Kidney epithelial cell (primary cell): ENCODE measurements at places on chromosomes 7 and 10.

- DNase-seq, result no peak
Measured at GRCh38 chr7:94054130-94054529, 50.0 kb upstream of the BET1 start.

DNA sequence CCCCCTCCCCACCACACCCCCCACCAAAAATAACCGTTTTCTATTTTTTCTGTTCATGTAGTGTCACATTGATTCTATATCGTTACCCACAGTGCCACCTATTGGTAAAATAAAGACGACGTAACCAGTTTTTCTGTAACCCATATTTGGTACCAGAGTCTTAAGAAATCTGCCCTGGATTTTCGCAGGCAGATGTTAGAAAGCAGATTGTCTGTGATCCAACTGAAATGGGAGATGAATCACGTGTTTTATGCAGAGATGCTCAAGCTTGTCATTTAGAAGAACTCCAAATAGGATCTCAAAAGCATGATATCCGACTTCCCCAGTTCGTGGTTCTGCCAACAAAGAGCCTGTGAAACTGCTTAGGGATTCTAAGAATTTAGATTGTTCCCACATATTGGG is 261.1 kb upstream of the CSTF2T start:
- peak; percentile 1 for DNase-seq

DNA sequence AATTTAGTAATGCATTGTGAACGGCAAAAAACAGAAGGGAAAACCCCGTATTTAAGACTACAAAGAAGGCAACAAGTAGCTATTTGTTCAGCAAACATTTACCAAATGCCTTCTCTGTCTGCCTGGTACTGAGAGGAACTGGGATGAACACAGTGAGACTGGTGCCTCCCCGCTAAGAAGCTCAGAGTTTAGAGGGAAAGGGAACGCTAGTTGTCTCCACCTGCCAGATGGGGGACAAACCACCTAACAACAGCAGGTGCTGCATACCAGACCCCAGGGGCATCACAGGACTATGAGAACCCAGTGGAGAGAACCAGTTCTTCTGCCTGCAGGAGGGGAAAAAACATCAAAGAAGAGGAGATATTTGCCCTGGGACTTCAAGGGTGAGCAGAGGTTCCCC is 147.1 kb downstream of the SLC25A13 start:
- DNase-seq, result no peak

GRCh38 chr10:127034034-127034633 is 128.9 kb downstream of the DOCK1 start:
- no peak for DNase-seq

GRCh38 chr10:71860243-71861029 is 9.4 kb upstream of the PSAP start:
- DNase-seq, result peak; percentile 100

DNA sequence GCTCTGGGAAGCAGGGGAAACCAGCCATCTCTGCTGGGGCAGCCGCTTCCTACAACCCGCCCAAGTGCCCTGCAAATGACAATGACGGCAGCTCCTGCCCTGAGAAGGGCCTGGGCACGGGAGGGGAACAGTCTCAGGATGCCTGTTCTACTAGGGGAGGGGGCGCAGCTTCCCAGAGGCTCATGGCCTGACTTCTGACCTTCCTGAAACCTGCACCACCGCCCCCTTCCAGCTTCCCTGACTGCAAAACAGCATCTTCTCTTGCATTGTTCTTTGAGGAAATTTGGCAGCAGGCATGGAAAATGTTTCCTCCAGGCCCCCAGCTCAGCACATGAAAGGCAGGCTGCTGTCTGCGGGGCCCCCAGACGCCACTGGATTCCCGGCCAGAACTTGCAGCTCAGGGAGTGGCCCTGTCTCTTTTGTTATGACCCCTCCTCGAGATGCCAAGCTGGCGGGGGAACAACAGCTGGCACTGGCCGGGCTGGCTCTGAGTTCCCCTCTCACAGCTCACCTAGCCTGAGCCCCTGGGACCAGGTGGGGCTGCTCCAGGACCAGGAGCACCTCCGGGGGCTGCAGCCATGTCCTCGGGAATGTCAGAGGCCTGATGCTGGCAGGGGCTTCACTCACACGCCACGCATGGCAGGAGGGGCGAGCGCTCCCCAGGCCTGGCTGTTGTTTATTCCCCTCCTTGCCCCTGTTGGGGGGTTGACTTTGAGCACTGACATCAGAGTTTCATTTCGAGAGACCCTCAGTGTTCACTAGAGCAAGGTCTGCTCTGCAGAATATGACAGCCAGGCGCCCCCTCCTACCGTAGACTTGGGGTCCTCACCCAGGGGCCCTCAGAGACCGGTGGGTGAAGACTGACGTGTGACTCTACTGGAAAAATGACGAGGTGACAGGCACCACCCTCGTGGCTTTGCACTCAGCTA is 62.7 kb downstream of the CALML3 start:
- no peak for DNase-seq

DNA sequence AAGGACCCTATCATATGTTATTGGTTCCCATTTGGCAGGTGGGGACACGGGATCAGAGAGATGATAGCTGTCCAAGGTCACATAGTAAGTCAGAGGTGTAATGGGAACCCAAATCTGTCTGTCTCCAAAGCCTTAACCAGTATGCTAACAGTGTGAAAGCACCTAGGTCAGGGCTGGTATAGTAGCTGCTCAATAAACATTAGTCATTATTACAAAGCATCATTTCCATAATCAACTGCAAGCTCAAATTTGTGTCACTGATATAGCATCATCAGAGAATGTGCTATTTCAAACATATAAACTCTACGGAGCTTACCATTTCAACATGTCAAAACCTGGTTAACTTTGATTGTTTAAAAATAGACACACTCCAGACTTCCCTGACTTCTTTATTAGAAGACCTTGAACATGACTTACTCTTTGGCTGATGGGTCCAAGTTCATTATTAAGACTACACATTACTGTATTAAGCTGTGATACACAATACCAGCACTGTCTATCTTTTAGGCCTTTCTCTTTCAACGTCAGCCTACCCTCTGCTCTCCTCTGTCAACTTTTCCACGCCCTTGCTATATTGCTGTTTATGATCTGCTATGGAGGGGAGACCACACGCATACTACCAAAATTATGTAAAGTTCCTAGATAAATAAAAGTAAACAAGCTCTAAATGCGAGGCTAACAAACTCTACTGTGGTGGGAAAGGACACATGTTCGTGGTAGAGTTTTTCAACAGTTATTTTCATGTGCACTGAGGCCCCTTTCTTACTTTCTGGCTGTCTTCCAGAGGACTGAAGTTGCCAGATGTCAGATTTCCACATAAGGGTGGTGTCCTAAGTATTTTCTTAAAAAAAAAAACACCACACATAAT is 33.6 kb downstream of the DNMBP start:
- DNase-seq, result no peak

- DNase-seq, result no peak
Measured at GRCh38 chr10:132613566-132614348, 76.2 kb downstream of the INPP5A start.

GRCh38 chr10:58362027-58362789 is 23.0 kb upstream of the TFAM start:
- no peak for DNase-seq

- DNase-seq, result no peak
Measured at GRCh38 chr7:116561697-116562483, 37.1 kb downstream of the CAV1 start.

DNA sequence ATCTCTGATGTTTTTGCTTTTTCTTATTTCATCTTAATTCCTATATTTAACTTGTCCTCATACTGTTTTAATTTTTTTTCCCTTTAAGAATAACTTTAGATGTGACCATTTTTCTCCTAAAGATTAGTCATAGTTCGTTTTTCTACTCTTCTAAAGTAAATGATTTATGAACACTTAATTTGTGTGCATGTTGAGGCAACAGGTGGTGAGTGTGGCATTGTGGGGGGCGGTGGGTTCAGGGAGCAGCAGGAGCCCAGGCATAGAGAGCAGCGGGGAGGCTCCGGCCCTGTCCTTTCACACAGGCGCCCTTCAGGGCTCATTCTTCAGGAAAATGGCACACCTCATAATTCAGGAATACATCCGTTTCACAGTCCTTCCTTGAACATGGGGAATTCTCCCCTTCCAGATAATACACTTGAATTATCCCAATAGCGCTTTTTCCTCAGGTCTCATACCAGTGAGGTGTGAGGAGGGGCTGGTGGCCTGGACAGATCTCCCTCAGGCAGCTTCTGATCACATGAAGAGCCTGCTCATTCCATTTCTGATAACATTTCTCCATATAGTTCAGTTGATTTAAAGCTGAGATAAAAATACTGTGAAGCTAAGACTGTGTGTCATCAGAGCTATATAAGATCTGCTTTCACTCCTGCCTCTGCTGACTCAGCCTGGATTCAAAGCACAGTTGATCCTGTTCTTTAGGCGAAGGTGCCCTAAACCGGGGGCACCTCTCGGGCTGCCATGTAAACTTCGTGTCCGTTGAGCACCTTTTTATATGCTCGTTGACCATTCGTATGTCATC is 40.2 kb downstream of the CUL1 start:
- no peak for DNase-seq

GRCh38 chr7:117875566-117875965 is 2.3 kb upstream of the CTTNBP2 start:
- no peak for DNase-seq

- no peak for DNase-seq
Measured at GRCh38 chr10:92574548-92575261, 812 bp upstream of the IDE start.

GRCh38 chr7:139575338-139575680 is 51.8 kb downstream of the CLEC2L start:
- DNase-seq, result no peak

DNA sequence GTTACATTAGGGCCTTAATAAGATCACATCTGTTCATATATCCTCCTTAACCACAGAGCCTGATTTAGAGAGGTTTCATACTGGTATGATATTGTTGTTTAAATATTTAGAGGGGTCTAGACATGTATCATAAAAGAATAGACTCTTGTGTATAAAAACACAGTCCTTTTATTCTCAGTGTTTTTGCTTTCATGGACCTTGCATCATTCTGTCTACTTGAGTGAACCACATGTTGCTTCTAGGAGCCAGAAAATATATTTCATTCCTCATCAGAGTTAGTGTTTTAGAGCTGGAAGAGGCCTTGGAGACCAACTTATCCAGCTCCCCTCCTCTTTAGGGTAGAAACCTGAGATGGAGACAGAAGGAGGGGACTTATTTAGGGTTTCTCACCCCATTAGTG is 312.8 kb downstream of the LRMDA start:
- no peak for DNase-seq

DNA sequence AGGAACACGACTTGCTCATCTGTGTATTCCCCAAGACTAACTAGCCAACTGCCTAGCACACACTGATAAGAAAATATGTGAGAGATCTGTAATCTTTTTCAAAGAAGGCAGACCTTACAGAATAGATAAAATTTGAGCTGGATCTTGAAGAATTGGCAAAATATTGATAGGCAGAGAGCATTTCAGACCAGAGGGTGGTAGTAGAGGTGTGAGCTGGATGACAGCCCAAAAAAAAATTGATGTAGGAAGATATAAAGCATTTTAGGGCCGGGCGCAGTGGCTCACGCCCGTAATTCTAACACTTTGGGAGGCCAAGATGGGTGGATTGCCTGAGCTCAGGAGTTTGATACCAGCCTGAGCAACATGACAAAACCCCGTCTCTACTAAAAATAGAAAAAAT is 1.2 kb upstream of the ZNF746 start:
- no peak for DNase-seq

DNA sequence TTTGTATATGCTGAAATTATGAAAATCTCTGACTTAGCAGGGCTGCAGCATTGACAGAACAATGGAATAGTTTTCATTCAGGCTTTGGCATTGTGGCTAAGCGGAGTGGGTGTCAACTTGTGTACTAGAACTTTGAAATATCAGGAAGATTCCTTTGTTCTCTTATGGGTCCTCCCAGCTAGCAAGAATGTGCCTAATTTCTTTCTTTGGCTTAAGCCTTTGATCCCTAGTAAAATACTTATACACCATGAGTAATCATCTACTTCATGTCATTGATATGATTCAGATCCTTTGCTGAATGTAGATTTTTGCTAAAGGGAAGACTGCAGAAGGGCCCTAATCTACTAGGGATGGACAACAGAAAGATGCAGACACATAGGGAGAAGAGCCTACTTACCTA is 6.2 kb downstream of the AVL9 start:
- no peak for DNase-seq

DNA sequence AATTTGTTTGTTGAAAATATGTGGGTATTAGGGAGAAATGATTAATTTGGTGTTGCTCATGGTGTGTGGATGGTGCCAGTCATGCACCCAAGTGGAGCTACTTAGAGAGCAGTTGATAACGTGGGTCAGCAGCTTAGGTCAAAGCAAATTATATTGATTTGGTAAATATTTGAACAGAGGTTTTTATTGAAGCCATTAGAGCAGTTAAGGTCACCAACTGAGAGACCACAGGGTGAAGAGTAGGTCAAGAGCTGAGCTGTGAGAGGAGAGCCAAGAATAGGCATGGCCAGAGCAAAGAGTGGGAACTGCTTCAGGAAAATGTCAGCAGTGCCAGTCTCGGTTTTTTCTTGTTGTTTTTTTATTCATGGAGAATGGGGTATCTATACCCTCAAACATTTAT is 97.9 kb downstream of the TMEM168 start:
- DNase-seq, result no peak

DNA sequence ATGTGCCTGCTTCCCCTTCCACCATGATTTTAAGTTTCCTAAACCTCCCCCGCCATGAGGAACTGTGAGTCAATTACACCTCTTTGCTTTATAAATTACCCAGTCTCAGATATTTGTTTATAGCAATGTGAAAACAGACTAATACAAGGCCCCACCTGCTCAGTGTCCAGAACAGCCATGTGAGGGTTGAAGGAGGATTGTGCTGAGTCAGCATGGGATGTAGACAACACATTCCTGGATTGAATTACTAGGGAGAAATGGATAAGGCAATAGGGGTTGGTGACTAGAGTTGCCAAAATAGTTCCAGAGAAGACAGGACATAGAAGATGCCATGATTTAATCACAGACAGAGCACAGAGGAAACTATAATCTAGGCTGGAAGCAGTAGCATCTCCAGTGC is 270.3 kb downstream of the GFRA1 start:
- no peak for DNase-seq

GRCh38 chr7:2808891-2809665 is 35.0 kb downstream of the GNA12 start:
- DNase-seq, result no peak

DNA sequence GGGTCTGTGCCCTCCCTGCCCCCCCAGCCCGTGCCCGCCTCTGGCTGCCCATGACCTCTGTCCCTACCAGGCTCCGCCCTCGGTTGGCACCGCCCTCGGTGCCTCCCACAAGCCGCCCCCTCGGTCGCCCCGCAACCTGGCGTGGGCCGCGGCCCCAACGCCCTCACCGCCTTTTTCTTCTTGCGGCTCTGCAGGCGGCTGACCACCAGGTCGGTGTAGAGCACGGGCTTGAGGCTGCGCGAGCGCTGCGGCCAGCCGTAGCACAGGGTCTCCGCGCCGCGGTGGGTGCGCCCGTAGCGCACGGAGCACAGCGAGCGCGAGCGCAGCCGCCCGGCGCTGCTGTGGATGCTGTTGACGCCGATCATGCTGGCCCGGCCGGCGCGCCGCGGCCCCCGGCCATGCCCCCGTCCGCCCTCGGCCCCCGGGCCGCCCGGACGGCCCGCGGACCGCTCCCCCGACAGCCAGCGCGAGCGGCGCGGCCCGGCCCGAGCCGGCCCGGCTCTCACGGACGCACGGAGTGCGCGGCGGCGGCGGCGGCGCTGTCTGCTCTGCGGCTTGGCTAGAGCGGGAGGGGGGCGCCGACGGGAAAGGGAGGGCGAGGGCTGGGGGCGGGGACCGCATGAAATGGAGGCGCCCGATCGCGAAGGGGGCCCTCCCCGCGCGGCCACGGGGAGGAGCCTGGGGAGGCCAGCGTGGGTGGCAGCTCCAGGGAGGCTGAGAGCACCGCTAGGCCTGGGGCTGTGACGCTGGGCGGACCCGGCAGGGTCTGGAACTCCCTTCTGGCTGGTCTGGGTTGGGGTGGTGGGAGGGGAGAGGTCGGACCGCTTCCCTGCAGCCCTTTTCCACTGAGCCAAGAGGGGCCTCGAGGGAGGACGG is 9.6 kb downstream of the PSD start:
- no peak for DNase-seq
